ENCODE measurements at places on chromosomes 3 and 15. TPM values are rescaled to one million over a fixed set of nuclear protein-coding genes. Genes with fewer than 3 reads are reported as not detected.

DNA sequence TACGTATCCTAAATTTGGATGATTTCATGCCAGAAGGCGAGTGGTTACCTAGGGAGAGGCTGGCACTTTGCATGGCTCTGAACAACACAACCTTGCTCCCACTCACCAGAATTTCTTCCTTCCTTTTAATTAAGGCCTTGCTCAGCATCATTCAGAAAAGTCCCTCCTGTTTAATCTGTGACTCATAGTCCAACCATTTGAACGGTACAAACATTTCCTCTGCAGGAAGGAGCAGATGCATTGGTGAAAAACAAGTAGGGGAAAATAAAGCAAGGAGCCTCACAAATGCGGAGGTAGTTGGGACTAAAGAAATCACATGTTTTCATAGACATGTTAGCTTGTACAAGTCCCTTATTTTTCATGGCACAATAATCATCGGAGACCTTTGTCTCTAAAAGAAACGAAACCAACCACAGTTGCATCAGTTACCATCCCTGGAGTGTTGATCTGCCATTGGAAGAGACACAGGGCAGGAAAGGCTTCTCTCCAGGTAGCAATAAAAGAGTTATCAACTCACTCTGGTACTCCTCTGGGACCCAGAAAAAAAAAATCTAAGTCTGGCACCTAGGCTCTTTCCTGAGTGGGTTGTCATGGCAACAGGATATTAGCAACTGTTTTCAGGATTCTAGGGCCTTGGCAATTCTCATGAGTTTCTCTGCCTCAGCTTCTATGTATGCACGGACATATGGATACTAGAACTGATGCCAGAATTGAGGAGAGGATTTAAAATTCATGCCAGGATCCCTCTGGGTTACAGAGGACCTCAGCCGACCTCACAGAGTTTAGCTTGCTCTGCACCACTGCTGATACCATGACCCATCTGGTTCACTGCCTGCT lies 255.4 kb upstream of the ARPP21 start:
- no peak overlapping the region for H3K4me3 ChIP-seq
- H3K27ac ChIP-seq = no peak overlapping the region
- H3K36me3 ChIP-seq = no peaks in the 10 kb centered on the region
- H3K27me3 ChIP-seq = no peaks in the 10 kb centered on the region

DNA sequence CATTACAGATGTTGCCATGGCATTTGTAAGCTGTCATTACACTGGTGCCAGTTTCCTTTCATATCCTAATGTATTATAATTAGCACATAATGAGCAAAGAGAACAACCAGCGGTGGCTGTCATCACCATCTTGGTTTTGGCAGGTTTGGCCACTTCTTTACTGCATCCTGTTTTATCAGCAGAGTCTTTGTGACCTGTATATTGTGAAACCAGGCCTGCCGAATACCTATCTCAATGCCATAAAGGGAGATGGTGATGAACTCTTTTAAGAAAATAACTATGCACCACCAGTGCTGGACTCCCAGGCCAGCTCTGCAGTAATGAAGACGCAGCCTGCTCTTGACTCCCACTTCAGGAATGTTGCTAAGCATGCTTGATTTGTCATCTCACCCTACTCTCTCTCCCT lies 458.1 kb upstream of the NR2F2 start:
- no peaks in the 10 kb centered on the region for H3K27me3 ChIP-seq
- H3K4me1 ChIP-seq = no peaks in the 10 kb centered on the region
- H3K36me3 ChIP-seq = no peaks in the 10 kb centered on the region
- no peak overlapping the region for H3K4me3 ChIP-seq
- DNase-seq = no peak

DNA sequence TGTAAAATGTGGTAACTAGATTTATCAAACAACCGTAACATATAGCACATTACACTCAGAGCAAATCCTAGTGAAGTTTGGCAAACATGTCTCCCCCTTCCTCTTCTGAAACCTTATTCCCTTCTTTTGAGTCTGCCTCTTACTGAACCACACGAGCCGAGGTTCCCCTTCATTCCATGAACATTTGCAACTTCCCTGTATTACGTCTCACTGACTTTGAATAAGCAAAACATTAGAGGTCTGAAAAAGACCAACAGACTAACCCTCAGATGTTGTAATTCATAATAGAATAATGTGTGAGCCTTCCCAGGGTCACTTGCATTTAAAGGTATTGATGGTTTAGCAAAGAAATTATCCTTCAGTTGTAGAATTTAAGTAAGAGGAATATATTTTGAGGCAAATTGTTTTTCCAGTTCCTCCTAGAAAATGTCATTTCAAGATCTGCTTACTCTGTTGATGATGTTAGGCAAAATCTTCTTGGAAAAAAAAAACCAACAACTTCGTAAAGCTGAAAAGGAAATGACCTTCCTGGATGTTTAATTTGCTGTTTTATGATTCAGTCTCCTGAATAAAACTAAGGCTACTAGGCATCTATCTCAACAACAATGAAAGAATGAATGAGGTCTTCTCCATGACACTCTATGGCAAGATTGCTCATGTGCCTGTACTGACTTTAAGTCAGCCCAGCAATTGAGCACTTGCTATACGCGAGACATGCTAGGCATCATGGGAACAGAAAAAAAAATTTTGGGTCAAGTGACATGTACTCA lies 296.9 kb upstream of the NECTIN3 start:
- H3K27me3 ChIP-seq = no peaks in the 10 kb centered on the region
- H3K4me1 ChIP-seq = no peaks in the 10 kb centered on the region
- H3K27ac ChIP-seq = no peak overlapping the region
- H3K36me3 ChIP-seq = peaks cover under 1% of the 10 kb centered on the region

GRCh38 chr3:50605901-50606326 lies 5.7 kb downstream of the CISH start:
- H3K36me3 ChIP-seq = peaks cover 1% of the 10 kb centered on the region
- H3K27me3 ChIP-seq = peaks cover 5% of the 10 kb centered on the region
- H3K4me3 ChIP-seq = no peak overlapping the region
- no peak for DNase-seq
- no peak overlapping the region for H3K27ac ChIP-seq
- H3K4me1 ChIP-seq = no peaks in the 10 kb centered on the region

GRCh38 chr3:57095363-57095762 lies 34.9 kb downstream of the SPATA12 start:
- H3K4me3 ChIP-seq = no peak overlapping the region
- no peaks in the 10 kb centered on the region for H3K4me1 ChIP-seq
- DNase-seq = no peak
- no peaks in the 10 kb centered on the region for H3K27me3 ChIP-seq
- H3K27ac ChIP-seq = no peak overlapping the region

DNA sequence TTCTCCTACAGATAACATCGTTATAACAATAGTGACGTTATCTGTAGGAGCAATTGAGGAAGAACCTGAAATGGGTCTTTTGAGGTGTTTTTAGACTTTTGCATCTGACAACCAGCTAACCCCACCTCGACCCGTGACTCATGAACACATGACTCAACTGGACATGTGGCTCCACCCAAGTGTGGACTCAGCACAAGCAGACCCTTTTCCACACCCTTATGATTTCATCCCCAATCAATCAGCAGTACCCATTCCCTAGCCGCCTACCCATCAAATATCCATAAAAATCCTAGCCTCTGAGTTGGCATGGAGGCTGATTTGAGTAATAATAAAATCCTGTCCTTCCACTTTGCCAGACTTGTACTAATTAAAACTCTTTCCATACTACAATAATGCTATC lies 255.4 kb downstream of the ARPP21 start:
- H3K4me1 ChIP-seq = no peaks in the 10 kb centered on the region
- H3K27ac ChIP-seq = no peak overlapping the region
- no peaks in the 10 kb centered on the region for H3K27me3 ChIP-seq
- no peak for DNase-seq
- no peaks in the 10 kb centered on the region for H3K36me3 ChIP-seq

DNA sequence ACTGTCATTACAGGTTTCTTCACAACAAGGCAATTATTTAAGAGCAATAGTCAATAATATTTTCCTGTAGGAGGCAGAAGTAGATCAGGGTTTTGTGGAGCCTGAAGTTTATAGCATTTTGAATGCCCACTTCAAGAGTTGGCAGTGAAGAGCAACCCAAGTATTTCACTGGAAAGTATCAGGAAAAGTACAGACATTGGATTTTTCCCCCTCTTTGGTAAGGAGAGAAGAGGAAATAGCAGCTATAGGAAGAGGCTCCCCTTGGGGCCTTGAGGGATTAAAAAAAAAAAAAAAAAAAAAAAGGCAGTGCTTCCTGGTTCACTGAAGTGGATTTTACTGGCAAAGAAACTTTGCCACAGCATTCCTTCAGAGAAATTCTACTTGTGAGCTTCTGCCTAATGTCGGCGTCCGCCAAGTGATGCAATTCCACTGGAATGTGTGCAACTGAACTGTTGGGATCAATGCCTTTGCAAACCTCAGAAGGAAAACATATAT lies 5.7 kb upstream of the CNTN6 start:
- no peaks in the 10 kb centered on the region for H3K27me3 ChIP-seq
- DNase-seq = no peak
- H3K27ac ChIP-seq = no peak overlapping the region
- H3K4me3 ChIP-seq = no peak overlapping the region
- H3K36me3 ChIP-seq = no peaks in the 10 kb centered on the region

- no peaks in the 10 kb centered on the region for H3K4me1 ChIP-seq
- no peak for DNase-seq
- H3K27me3 ChIP-seq = no peaks in the 10 kb centered on the region
- no peak overlapping the region for H3K27ac ChIP-seq
- peak overlapping the region; percentile 90 for H3K4me3 ChIP-seq
These were observed 1.5 kb downstream of the ETFA start for GRCh38 chr15:76309601-76310330.

DNA sequence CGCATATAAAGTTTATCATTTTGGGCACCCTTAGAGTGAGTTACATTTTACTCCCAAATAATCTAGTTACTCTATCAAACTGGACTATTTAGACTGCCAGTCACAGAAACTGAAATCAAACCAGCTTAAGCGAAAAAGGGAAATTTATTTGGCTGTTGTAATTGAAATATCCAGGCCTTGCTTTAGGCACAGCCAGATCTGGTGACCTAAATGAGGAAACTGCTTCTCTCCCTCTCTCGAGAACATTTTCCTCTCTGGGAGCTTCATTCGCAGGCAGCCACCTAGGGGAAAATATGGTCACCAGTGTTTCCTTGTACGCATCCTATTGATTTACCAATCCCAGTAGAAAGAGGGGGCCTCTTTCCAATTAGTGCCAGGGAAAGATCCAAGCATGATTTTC lies 175.3 kb upstream of the MITF start:
- no peaks in the 10 kb centered on the region for H3K27me3 ChIP-seq
- DNase-seq = no peak
- no peak overlapping the region for H3K27ac ChIP-seq
- no peaks in the 10 kb centered on the region for H3K36me3 ChIP-seq
- H3K4me1 ChIP-seq = no peaks in the 10 kb centered on the region
- no peak overlapping the region for H3K4me3 ChIP-seq

DNA sequence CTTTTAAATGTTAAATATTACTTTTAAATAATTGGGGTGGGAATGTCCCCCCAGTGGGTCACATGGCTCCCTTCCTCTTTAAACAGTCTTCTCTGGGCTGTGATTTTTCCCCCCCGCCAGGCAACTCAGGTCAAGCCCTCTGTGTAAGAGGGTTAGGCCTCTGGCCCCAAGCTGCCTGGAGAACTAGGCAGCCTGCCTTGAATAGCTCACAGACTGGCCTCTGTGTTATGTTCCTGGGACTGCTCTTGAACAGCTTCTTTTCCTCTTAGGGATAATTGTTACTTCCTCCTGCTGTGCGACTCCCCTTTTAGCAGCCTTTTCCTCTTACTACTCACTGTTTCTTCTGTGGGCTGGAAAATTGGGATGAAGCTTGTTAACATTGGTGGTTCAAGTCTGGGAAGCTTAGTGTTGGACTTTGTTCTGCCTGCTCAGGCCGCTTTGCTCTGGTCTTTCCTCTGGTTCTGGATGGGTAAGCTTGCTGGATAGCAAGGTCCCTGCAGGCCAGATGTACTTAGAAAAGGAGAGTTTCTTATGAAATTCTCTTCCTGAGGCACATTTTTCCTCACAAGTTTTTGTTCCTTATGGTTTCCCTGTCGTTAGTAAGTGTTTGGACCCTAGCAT lies 2.2 kb downstream of the TEX264 start:
- no peaks in the 10 kb centered on the region for H3K36me3 ChIP-seq
- H3K27me3 ChIP-seq = no peaks in the 10 kb centered on the region

DNA sequence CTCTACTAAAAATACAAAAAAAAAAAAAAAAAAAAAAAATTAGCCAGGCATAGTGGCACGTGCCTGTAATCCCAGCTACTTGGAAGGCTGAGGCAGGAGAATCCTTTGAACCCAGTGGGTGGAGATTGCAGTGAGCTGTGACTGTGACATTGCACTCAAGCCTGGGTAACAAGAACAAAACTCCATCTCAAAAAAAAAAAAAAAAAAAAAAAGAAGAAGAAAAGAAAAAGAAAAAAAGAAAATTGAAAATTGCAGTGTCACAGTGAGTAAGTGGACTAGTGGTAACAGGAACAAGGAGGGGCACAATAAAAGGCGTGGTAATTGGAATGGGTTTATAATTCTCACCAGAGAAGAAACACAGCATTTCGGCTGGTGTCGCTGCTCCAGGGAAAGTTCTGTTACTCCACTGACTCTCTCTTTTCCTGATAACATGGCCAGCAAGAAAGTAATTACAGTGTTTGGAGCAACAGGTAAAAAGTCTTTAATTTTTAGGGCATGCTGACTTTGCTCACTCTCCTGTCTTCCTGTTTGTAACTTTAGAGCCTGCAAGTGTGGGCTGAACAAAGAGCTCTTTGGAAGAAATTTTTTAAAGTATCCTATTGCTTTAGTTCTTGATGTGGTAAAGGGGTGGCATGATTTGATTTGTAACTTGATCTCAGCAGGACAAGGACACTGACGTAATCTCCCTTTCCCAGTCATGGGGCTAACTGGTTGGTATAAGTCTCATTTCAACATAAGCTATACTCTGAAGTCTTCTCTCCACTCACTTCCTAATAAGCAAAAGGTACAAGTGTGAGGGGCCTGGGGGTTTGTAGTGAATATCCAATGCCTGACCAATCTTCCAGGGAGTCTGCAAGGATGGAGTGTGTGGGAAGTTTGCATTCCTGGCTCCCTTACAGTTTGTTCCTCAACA lies 22.1 kb upstream of the TRA2B start:
- H3K27me3 ChIP-seq = no peaks in the 10 kb centered on the region
- no peaks in the 10 kb centered on the region for H3K4me1 ChIP-seq

GRCh38 chr15:85825719-85826118 lies 31.0 kb upstream of the KLHL25 start:
- no peaks in the 10 kb centered on the region for H3K36me3 ChIP-seq
- no peak overlapping the region for H3K27ac ChIP-seq
- no peak overlapping the region for H3K4me3 ChIP-seq
- no peaks in the 10 kb centered on the region for H3K27me3 ChIP-seq

The PTH1R gene
- total RNA-seq = 0.99 TPM

The APOD gene
- not detected for total RNA-seq

The FOXB1 gene
- 3.7 TPM for total RNA-seq

The AQP9 gene
- total RNA-seq = not detected

The RHOV gene
- total RNA-seq = 3.9 TPM

The CACNA1D gene
- total RNA-seq = 1.9 TPM

Measured in H9 (cell line).